SJSA1 (cell line): ENCODE measurements at places on chromosomes 13 and 19.
A peak's percentile ranks its signal among the peaks of the same experiment; 100 is the strongest.

- DNase-seq = no peak
Measured at GRCh38 chr13:62113179-62113578, 697.5 kb upstream of the PCDH20 start.

DNA sequence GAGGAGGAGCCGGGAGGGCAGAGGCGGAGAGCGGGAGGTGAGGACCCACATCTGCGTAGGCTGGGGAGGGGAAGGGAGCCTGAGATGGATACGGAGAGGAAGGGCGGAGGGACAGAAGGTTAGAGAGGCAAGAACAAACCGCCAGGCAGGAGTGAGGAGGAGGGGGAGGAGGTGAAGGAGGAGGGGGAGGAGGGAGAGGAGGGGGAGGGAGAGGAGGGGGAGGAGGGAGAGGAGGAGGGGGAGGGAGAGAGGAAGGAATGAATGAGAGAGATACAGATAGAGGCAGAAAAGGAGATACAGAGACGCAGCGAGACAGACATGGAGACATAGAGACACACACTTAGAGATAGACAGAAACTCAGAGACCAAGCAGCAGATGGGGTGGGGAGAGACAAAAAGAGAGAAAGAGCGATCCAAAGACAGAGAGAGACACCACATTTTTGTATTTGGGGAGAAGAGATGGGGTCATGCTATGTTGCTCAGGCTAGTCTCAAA is 782 bp upstream of the CA11 start:
- DNase-seq = no peak

DNA sequence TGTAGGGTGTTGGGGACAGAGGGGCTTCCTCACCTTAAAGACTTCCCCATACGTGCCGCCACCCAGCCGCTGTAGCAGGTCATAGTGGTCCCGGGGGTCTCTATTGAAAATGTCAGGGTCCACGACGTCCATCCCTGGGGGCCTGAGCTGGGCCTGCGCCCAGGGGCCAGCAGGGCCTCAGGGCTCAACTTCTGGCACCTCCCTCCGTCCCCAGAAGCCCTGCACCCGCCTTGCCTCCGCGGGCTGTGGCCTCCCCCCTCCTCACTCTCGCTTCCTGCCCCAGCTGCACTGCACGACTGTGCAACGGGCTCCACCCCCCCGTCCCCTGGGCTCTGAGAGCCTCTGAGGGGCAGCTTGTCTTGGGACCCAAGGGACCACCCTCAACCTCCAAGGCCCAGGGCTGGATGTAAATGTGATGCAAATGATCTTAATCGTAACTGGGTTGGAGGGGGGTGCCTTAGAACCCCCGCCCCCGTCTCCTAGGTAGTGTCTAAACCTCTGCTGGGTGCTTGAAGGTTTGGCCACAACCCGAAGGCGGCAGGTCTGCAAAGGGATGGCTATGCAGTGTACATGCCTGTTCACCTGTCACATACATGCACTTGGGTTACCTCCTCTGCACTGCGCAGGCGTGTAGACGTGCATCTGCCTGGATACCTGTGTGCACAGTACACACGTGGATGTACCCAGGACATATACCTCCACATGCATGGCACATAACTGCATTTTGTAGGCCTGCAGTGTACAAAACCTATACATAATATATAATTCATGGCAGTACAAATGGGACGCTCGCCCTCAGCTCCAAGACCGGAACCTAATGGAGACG is at the start of gene MAP4K1:
TSS of gene MAP4K1 (minus strand) at position 190 of the 826 bp plus-strand sequence. CDS start at position 132, 58 bp downstream.
- no peak for DNase-seq

DNA sequence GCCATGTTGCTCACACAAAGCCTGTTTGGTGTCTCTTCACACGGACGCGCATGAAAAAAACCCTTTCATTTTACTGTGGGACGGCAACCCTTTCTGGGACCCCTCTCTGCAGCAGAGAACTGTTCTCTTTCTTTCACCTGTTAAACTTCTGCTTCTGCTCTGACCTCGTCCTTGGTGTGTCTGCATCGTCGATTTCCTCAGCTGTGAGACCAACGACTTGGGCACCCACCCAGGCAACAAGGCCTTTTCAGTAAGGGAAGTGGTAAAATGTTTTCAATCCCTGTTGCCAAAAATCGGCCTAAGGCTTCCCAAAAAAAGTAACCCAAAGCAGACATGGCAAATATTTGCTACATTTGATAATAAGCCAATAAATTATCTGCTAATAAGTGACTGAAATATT is 515.3 kb downstream of the IRS2 start:
- DNase-seq = peak; percentile 74

DNA sequence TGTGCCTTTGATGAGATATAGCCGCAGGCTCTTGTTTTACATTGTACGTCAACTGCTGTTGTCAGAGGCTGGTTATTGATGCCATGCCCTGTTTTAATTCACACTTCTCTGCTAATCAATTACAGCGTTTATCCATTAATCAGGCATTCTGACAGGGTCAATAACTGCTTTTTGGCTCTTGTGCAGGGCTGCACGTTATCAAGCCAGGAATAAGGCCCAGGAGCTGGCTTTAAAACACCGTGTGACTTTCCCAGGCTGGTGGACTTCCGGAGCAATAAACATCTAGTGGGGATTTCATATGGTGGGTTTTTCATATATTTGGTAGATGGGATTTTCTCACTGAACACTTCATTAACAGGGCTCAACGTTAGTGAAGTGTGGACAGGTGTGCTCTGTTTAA is 221.7 kb downstream of the TM9SF2 start:
- no peak for DNase-seq

DNA sequence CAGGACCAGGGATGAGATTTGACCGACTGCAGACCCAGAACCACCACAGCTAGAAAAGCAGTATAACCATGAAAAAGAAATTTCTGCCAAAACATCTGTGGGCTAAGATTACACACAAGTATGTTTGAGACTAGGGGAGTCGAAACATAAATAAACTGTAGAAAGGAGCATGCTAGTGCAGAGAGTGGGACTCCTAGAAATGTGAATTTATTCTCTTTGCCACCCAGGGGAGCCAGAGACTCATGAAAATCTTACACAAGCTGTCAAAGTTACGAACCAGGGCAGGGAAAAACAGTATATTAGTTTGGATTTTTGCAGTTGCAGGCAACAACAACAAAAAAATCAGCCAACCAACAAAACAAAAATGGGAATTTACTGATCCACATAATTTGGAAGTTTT is 12.3 kb upstream of the HSPH1 start:
- peak; percentile 18 for DNase-seq

DNA sequence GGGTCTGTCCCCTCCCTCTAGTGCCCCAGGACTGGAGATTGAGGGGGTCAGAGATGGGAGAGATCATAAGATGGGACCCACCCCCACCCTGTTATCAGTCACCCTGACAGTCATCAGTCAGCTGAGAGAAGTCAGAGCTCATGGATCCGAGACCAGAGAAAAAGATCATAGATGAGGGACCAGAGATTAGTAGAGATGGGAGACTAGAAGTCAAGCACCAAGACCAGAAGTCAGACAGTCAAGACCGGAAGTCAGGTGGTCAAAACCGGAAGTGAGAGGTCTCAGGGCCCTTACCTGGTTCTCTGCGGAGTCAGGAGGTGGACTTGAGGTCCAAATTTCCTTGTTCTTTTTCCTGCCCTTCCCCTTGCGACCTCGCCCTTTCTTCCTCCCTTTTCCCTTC is 7.0 kb downstream of the COL5A3 start:
- no peak for DNase-seq
